ENCODE measurements at places on chromosomes 5 and 9.

- DNase-seq = no peak
These were observed 138.3 kb upstream of the SMIM23 start for GRCh38 chr5:171647043-171647903.

DNA sequence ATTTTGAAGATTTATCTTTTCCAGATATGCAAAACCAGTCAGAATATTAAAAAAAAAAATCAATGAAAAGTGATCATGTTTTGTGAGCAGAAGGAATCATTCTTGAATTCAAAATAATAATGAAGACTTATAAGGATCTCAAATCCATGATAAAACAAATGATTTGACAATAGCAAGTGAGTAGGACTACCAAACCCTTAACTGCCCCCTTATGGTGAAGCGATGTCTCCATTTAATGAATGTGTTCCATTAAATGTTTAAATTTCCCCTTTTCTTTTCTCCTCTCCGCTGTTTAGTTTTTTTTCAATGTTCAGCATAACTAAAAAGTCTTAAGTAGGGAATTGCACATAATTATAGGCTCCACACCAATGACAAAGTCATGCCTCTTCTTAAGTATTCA, 12.2 kb upstream of the MARCHF3 start:
- no peak for DNase-seq

GRCh38 chr9:128304971-128305288, 17.3 kb downstream of the TRUB2 start:
- DNase-seq = no peak

- peak; percentile 15 for DNase-seq
These were observed 29.2 kb upstream of the IL31RA start for GRCh38 chr5:55821731-55822512.

GRCh38 chr5:168947212-168947868, 353.6 kb downstream of the SLIT3 start:
- peak; percentile 59 for DNase-seq

DNA sequence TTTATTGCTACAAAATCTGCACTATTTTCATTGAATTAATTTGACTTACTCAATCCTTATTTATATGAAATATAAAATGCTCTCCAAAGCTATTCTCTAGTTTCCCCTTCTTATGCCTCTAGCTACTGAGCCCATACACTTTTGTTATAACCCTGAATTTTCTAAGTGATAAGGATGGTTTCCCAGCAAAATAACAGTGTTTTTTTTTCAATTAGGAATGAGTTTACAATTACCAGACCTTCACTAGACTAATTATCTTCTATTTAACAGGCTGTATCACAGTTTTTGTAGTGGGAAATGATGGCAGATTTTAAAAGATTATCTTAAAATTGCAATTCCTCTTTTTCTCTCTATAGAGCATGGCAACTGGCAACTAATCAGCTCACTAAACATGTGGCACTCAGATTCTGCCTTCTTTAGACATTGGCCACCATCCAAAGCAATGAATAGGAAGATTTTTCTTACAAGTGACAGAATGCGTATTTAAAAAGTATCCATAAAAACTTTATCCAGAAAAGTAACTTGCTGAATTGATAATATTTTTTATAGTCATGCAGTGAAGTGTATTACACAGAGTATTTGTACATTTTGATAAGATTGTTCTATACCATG, 585.7 kb upstream of the ZNF608 start:
- DNase-seq = no peak

DNA sequence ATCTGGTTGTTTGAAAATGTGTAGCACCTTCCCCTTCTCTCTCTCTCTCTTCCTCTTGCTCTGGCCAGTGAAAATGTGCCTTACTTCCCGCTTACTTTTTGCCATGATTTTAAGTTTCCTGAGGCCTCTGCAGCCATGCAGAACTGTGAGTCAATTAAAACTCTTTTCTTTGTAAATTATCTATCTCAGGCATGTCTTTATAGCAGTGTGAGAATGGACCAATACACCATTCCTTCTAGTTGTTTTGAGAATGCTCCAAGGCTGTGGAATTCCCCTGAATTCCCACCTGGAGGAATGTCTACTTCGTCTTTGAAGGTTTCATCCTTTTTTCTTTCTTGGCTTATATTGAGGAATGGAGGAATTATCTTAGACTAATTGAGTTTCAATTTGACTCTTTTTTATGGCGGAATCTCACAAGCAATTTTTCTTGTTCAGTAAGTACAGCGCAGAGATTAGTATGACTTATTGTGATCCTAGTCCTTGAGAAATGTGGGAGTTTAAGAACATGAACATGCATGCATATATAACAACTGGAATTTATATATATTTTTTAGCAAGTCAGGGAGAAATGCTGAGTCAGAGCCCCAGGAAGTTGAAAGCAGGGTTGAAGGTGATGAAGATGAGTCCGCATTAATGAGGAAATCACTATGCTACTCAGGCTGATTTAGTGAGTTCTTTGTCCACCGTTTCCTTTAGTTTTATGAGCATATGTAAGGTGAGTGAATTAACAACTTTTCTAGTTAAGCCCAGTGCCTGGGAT, 488.1 kb upstream of the ADAMTS16 start:
- no peak for DNase-seq
